Cortex of kidney (tissue), 1 donor: ENCODE measurements at places on chromosomes 6 and 20.

- no peak for DNase-seq
Measured at GRCh38 chr6:125097186-125097585, 56.4 kb upstream of the TPD52L1 start.

DNA sequence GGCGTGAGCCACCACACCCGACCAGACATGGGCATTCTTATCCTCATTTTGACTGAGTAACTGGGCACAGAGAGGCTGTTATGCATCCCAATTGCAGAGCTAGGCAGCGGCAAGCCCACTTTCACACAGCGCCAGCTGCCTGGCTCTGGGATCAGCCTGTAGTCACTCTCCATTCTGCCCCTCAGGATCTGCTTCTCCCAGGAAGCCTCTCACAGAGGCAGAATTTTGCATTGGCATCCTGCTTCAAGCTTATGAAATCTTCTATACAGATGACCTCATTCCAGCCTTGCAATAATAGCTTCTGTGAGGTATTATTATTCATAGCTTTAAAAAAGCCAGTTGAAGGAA lies 37.0 kb upstream of the IER3 start:
- no peak for DNase-seq

- no peak for DNase-seq
Measured at GRCh38 chr6:158391276-158391675, 79.0 kb downstream of the TULP4 start.

DNA sequence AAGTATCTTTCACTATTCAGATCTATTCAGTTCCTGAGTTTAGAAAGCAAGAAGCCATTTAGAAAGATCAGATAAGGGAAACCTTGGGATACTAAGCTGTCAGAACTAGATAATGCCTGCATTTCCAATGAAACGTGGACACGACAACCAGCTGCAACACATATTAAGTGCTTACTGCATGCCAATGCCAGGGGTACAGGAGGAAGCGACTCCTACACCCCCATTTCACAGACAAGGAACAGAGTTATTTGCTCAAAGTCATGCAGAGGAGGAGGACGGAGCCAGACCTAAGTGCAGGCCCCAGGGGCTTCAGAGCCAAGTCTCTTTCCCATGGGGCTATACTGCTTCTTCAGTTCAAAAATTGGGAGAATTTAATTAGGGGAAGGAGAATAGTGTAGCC lies 62.4 kb downstream of the PREX1 start:
- DNase-seq, result no peak

DNA sequence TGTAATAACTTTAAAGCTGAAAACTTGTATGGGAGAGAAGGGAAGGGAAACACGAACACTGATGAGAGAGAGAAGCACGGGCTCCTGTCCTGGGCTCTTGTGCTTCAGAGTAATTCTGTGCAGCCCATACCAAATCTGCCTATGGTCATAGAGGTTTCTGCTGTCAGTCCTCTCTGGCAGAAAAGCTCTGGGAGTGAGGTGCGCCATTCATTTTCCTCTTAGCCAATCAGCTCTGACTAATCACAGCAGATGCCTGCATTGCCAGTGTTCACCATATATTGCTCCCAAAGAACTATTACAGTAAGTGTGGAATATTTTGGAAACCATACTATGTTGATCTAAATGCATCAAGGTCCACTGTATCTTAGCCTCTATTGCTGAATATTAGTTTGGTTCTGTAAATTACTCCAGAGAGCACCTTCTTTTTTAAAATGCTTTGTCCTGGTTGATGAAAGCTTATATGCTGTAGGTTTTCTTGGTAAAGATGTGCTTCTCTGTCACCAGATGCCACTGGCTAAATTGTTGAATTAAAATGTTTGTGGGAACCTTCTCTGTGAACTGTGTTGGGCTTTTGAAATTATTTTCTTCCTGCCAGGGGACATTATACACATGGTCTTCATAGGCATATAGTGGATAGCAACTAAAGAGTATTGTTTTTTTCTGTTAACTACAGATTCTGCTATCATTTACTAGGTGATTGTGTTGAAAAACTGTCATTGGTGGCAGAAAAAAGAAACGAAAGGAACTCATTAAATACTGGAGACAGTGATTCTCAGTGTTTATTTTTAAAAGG lies 38.3 kb downstream of the DCBLD1 start:
- DNase-seq, result no peak

- no peak for DNase-seq
Measured at GRCh38 chr20:1741309-1742048, 83.9 kb upstream of the SIRPG start.

GRCh38 chr6:168129292-168130167 lies 50.5 kb upstream of the FRMD1 start:
- DNase-seq, result no peak
